Astrocyte of the hippocampus (primary cell): ENCODE measurements at places on chromosomes 5 and 9.

GRCh38 chr5:36407396-36407795, 105.7 kb upstream of the RANBP3L start:
- peak; percentile 38 for DNase-seq

GRCh38 chr5:68894673-68895072, 199.1 kb upstream of the SLC30A5 start:
- no peak for DNase-seq

DNA sequence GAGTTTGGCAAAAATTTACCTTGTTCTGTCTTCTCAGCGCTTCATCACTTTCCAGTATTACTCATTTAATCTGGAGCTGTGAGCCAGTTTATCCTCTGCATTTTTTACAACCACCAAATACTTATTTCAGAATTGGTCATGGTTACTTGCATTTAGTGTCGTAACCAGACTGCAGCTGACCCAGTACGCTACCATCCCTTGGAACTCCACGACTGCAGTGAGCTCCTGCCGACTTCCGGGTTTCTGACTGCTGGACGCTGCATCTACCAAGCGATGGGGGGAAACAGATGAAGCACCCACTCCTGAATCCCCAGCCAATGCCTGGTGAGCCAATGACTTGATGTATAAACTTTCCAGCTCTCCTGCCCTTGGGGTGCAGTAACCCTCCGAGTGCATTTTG, 174.4 kb upstream of the PRLR start:
- DNase-seq, result no peak

DNA sequence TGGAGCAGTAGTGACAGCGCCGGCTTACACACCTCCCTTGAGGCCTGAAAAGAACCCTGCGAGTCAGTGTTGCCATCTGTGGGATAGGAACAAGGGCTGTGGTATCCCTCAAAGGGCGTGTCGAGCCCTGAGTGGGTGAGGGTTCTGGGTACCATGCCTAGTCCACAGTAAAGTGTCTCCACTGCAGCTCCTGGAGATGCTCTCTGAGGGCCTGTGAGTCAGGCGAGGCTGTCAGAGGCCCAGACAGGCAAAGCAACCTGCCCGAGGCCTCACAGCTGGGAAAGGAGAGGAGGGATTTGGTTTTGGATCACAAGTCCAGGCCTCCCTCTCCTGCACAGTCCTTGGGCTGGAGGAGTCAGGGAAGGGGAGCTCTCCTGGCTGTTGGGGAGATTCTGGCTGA, 6.1 kb downstream of the PRRX2 start:
- no peak for DNase-seq

- DNase-seq, result no peak
These were observed 54.6 kb upstream of the ELL2 start for GRCh38 chr5:96016216-96016615.

DNA sequence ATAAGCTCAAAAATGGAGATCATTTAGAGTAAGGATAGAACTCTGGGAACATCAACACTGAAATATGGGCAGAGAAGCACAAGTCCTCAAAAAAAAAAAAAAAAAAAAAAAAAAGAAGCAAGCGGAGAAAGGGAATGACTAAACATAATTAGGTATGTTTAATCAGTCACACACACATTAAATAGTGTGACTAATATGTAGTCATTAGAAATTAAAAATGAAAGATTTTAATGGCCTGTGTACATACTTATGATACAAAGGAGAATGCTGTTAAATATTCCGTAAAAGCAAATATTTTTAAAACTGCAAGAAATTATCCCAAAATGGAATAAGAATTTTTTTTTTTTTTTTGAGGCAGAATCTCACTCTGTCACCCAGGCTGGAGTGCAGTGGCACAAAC, 10.5 kb downstream of the LPAR1 start:
- no peak for DNase-seq

DNA sequence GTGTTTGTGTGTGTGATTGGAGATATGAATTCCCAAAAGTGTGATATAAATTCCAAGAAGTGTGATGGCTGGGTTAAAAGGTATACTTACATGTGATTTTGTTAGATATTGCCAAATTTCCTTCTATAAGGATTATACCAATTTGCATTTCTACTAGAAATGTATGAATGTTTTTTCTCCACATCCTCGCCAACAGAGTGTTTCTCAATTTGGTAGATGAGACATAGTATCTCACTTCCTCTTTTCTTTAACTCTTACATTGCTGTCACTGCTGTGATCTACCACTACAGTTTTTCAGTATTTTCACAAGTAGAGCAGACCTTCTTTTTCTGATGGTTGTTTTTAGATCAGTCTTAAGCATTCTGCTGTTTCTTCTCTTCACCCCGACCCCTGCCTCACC, 111.3 kb downstream of the FER start:
- DNase-seq, result no peak

GRCh38 chr5:72878854-72879253, 62.4 kb downstream of the TNPO1 start:
- peak; percentile 9 for DNase-seq

DNA sequence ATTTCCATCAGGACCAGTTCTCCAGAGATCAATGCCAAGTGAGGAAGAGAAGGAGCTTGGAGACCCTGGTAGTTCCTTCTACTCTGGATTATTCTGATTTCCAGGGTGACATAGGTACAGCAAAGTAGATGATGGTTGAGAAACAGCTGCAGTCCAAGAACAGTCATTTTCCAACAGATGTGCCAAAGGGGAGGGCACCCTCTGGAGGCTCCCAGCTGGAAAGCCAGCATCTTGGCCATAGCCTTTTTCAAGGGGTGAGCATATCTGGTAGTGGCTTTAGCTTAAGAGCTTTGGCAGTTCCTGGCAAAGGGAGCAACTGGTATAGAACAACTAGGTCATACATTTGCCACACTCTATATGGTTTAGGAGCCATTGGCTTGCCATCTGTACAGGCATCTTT, 492.7 kb downstream of the RASEF start:
- DNase-seq, result no peak

GRCh38 chr5:88656221-88656950, 226.6 kb downstream of the MEF2C start:
- DNase-seq, result peak; percentile 59

DNA sequence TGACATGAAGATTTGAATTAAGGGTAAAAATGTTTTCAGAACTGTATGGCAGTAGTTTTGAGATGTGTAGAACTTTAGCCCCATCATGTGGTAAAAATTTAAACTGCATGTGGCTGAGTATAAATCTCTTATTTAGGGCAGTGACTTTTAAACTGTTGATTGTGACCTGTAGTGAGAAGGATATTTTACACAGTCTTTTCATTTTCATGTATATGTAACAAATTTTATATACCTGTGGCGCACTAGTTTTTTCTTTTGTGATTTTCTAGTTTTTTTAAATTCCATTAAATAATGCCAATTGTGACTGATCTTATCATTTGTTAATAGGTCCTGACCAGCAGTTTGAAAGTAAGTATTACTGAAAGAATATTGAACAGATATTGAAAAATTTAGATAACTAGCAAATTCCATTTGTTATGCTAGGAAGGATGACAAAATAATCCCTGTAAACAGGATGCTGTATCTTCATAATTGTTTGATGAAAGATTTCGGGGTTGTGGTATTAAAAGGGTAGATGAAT, 47.2 kb downstream of the GPBP1 start:
- DNase-seq, result peak; percentile 75
